Stimulated activated CD4-positive, alpha-beta T cell treated with anti-CD3 and anti-CD28 coated beads, Interleukin-4, amount 100 ng/mL, for 24 hours (primary cell): ENCODE measurements at places on chromosomes 13 and 19.
A peak's percentile ranks its signal among the peaks of the same experiment; 100 is the strongest.

DNA sequence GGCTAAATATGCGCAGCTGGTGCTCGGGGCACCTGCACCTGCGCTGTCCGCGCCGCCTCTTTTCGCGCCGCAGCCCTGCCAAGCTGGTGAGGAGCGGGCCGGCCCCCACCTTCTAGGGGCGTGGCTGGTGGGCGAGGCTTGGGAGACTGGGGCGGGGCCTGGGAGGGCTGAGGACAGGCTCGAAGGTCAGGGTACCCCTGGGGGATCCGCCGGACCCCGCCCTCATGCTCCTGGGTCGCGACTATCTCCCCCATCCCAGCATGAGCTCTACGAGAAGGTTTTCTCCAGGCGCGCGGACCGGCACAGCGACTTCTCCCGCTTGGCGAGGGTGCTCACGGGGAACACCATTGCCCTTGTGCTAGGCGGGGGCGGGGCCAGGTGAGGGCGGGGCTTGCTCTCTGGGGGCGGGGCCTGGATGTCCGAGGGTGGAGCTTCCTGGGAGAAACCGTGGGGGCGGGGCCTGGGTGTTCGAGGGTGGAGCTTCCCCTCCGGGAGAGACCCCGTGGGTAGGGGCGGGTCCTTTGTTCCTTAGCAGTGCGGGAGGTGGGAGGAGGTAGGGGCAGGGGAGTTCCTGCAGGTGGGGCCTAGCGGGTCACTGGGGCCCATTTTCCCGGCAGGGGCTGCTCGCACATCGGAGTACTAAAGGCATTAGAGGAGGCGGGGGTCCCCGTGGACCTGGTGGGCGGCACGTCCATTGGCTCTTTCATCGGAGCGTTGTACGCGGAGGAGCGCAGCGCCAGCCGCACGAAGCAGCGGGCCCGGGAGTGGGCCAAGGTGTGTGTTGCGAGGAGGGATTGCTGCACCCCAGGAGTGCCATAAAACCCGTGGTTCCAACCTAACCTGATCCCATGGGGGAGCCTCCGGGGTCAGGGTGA is 19.7 kb downstream of the PNPLA6 start:
- peak; percentile 21 for DNase-seq

GRCh38 chr19:51081476-51081875 is 1.2 kb downstream of the KLK14 start:
- DNase-seq = no peak

DNA sequence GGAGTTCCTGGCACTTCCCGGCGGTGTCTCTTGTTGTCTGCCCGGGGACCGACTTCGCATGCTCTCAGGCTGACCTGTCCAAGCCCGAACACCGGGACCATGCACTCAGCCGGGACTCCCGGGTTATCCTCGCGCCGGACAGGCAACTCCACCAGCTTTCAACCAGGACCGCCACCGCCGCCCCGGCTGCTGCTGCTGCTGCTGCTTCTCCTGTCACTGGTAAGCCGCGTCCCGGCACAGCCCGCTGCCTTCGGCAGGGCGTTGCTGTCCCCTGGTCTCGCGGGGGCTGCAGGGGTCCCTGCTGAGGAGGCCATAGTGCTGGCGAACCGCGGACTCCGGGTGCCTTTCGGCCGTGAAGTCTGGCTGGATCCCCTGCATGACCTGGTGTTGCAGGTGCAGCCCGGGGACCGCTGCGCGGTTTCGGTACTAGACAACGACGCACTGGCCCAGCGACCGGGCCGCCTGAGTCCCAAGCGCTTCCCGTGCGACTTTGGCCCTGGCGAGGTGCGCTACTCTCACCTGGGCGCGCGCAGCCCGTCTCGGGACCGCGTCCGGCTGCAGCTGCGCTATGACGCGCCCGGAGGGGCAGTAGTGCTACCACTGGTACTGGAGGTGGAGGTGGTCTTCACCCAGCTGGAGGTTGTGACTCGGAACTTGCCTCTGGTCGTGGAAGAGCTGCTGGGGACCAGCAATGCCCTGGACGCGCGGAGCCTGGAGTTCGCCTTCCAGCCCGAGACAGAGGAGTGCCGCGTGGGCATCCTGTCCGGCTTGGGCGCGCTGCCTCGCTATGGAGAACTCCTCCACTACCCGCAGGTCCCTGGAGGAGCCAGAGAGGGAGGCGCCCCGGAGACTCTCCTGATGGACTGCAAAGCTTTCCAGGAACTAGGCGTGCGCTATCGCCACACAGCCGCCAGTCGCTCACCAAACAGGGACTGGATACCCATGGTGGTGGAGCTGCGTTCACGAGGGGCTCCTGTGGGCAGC is 661 bp downstream of the FREM2 start:
- DNase-seq = no peak

DNA sequence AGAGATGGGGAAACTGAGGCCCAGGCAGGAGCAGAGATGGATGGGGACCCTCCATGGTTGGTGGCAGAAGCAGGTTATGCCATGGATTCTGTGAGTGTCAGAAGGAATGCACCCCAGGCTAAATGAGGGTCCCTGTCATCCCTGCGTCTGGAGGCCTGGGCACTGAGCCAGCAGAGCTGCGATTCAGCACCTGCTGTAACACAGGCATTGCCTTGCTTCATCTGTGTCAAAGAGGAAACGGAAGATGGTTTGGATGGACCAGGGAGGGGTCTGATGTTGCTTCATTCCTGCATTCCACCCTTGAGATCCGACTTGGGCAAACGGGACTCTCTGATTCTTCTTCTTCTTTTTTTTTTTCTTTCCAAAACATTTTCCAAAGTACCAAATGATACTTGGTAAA is 1.2 kb downstream of the C5AR1 start:
- no peak for DNase-seq

GRCh38 chr19:38452430-38453366 is 19.2 kb downstream of the RYR1 start:
- peak; percentile 14 for DNase-seq
